ENCODE measurements at places on chromosomes 7 and 10. TPM values are rescaled to one million over a fixed set of nuclear protein-coding genes. Genes with fewer than 3 reads are reported as not detected.

The ADRA2A gene
- not detected for total RNA-seq

The IL6 gene
- 0.99 TPM for total RNA-seq

The TAS2R60 gene
- 0.65 TPM for total RNA-seq

DNA sequence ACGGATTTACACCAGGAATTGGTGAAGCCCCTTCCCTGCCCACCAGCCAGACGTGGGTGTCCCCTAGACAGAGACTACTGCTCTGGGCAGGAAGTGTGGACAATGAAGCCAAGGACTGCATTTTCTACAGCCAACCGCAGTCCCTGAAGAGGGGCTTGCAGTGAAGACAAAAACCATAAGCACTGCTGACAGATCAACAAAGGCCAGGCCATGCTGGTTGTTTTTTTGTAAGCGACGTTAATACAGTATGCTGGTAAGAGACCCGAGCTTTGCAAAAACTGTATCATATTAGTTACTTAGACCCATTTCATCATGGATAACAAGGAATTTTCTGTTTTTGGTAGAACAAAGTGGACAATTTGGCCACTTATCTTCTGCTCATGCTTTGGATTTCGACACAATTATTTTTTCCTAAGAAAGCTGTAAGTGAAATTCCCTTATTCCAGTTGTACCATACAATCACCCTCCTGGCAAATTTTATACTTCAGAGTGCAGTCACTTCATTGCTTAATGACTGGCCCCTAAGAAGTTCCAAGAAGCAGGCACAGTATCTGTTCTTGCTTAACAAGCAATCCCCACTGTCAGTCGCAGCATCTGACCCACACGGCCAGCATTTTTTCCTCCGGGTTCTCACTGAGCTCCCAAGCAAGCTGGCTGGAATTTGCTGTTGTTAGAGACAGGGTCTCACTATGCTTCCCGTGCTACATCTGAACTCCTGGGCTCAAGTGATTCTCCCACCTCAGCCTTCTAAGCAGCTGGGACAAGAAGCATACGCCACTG lies 163.5 kb downstream of the PARD3 start:
- DNase-seq: no peak
- H3K4me3 ChIP-seq: no peak overlapping the region
- no peaks in the 10 kb centered on the region for H3K4me1 ChIP-seq
- no peaks in the 10 kb centered on the region for H3K27me3 ChIP-seq
- no peak overlapping the region for H3K27ac ChIP-seq

DNA sequence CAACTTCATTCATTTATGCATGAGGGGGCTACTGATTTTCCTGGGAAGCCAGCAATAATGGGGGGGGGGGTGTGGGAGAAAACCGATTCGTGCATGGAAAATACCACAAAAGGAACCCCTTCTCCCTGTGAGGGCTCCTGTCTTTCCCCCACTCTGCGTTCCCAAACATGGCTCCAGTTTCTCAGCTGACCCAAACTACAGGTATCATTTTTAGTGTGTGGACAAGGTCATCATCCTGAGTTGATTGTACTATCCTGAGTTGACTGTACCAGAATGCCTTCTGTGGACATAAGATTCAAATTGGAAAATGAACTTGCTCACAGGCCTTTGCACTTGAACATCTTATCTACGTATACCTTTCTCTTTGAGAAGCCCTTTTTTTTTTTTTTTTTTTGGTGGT lies 49.9 kb downstream of the ZRANB1 start:
- no peak overlapping the region for H3K4me3 ChIP-seq
- H3K27ac ChIP-seq: no peak overlapping the region
- no peak for DNase-seq
- no peaks in the 10 kb centered on the region for H3K4me1 ChIP-seq
- H3K36me3 ChIP-seq: peaks cover 7% of the 10 kb centered on the region
- H3K27me3 ChIP-seq: no peaks in the 10 kb centered on the region

GRCh38 chr7:48299580-48300169 lies 128.4 kb downstream of the ABCA13 start:
- H3K36me3 ChIP-seq: no peaks in the 10 kb centered on the region
- DNase-seq: peak; percentile 34
- no peak overlapping the region for H3K27ac ChIP-seq
- peaks cover 2% of the 10 kb centered on the region for H3K4me1 ChIP-seq

DNA sequence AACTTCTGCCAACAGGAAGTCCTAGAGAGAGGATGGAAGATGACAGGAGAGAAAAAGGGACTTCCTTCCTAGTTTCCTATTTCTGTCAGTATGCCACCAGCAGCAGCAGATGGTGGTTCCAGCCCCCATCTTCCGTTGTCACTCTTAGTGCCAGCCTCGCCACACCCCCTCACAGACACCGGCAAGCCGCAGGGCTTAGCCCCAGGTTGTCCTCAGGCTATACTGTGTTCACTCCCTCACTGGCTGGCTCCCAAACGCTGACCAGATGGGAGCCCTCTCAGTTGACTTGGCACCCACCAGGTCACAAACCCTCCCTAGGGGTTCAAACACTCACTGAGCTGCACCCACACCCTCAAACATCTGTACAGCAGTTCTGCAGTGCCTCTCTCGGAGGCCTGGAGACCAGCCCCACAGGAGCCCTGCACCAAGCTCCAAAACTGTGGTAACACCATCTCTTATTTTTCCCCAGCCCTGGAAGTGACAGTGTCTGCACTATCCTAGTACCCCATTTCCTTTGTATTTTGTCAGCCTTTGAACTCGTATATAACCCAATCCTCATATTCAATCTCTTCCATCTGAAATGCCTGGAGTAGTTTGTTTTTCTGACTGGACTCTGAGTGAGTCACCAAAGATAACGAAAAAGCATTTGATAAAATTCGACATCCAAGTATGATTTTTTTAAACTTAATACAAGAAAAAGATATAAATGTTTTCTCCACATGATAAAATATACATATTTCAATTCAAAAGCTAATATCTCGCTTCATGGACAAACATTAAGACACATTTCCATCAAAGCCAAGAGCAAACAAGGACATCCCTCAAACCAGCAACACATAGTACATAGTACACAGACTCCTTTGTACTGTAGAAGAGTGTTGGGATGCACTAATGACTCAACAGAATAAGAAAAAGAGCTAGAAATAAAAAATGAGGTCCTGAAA lies 34.5 kb downstream of the SMURF1 start:
- peak; percentile 31 for DNase-seq
- no peak overlapping the region for H3K27ac ChIP-seq
- H3K4me1 ChIP-seq: peaks cover 38% of the 10 kb centered on the region
- H3K27me3 ChIP-seq: no peaks in the 10 kb centered on the region

GRCh38 chr7:30391806-30392205 lies 86.8 kb downstream of the NOD1 start:
- no peaks in the 10 kb centered on the region for H3K27me3 ChIP-seq
- DNase-seq: no peak
- no peak overlapping the region for H3K4me3 ChIP-seq
- H3K4me1 ChIP-seq: peaks cover 2% of the 10 kb centered on the region
- H3K36me3 ChIP-seq: peaks cover 5% of the 10 kb centered on the region

DNA sequence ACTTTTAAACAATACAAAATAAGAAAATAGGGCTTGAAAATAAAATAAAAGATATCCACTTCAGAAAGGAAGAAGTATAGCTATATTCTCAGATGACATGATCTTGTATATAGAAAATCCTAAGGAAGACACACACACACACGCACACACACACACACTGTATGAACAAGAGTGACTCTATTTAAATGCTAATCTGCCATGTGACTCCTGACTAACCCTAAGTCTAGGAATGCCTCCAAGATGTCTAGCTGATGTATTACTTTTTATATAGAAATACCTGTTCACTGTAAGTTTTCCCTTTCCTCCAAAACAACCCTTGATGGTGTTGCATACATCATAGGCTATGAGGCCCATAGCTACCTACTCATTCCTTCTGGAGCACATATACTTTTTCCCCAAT lies 173.1 kb upstream of the LRRTM3 start:
- no peak for DNase-seq
- no peaks in the 10 kb centered on the region for H3K27me3 ChIP-seq
- H3K27ac ChIP-seq: no peak overlapping the region

GRCh38 chr7:148011753-148012152 lies 578.8 kb upstream of the C7orf33 start:
- H3K4me3 ChIP-seq: no peak overlapping the region
- no peak for DNase-seq
- H3K36me3 ChIP-seq: no peaks in the 10 kb centered on the region
- H3K4me1 ChIP-seq: no peaks in the 10 kb centered on the region

Data from activated naive CD8-positive, alpha-beta T cell treated with anti-CD3 and anti-CD28 coated beads, Interleukin-2, amount 10 ng/mL, durations not matched to agents 7 days and 5 days (primary cell).